Pancreas (tissue), 10 donors: ENCODE measurements at places on chromosomes 12 and 14.

- no peak for DNase-seq
Measured at GRCh38 chr14:97642631-97643030, 845.4 kb downstream of the VRK1 start.

- DNase-seq: no peak
Measured at GRCh38 chr12:111022386-111022785, 102.0 kb upstream of the MYL2 start.

DNA sequence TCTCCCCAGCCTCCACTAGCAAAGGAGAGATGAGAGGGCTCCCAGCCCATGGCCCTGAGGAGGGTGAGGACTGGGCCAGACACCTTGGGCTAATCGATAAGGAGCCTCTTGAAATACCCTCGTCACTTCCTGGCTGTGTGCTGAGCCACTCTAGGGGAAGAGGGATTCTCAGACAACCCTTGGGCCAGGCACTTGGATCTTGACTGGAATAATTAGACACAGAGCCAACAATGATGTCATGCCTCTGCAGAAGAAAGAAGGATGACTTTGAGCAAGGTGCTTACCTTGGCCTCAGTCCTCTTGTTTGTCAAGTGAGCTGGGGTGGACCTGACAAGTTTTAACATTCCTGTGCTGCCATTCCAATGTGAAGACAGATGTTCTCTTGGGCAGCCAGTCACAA, 83.1 kb downstream of the LRRC74A start:
- DNase-seq: no peak

GRCh38 chr12:65308006-65308405, 29.5 kb downstream of the MSRB3 start:
- DNase-seq: no peak

DNA sequence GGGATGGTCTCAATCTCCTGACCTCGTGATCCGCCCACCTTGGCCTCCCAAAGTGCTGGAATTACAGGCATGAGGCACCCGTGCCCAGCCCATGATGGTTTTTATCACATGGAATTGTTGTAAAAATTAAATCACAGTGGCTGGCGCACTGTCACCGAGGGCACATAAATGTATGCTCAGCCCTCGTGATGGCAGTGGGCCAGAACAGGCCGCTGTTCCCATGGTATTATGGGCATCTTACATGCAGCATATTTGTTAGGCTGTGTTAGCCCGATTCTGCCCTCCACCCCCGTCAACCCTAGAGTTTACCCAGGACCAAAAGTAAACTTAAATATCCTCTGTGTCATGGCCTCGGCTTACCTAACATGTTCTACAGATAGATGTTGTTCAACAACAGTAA, 48.6 kb downstream of the GPR68 start:
- DNase-seq: no peak

- DNase-seq: no peak
Measured at GRCh38 chr12:96396914-96397313, 3.3 kb downstream of the CDK17 start.

DNA sequence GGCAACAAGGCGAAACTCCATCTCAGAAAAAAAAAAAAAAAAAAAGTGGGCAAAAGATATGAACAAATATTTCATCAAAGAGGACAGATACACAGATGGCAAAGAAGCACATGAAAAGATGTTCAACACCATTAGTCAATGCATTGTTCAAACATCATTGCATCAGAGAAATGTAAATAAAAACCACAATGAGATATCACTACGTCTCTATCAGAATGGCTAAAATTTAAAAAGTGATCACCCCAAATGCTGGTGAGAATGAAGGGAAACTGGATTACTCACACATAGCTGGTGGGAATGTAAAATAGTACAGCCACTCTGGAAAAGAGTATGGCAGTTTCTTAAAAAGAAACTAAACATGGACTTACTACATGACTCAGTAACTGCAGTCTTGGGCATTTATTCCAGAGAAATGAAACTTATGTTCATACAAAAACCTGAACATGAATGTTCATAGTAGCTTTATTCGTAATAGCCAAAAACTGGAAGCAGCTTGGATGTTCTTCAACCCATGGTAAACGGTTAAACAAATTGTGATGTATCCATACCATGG, 3.6 kb downstream of the L2HGDH start:
- no peak for DNase-seq

GRCh38 chr12:31578632-31579031, 12.3 kb downstream of the DENND5B start:
- no peak for DNase-seq

DNA sequence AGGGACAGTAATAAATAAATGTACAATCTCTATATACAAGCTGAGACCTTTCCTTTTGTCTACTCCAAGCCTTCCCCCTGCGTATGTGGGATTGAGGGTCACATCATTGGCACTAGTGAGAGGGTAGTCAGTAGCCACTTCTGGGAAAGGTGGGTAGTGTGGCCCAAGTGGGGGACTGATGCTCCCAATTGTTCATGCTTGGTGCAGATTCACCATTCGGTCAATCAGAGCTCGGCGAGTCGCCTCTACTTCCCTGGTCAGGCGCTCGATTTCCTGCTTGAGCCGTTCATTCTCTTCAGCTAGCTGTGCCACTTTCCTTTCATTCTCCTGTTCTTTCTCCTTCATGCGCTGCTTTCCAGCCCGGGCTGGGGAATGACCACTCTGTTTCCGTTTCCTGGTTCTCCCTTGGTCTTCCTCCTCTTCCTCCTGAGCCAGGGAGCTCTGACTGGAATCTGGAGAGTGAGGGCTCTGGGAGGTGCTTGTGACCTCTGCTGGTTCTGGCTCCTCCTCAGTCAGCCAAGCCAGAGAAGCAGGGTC, 3.6 kb downstream of the DDIT3 start:
- no peak for DNase-seq

DNA sequence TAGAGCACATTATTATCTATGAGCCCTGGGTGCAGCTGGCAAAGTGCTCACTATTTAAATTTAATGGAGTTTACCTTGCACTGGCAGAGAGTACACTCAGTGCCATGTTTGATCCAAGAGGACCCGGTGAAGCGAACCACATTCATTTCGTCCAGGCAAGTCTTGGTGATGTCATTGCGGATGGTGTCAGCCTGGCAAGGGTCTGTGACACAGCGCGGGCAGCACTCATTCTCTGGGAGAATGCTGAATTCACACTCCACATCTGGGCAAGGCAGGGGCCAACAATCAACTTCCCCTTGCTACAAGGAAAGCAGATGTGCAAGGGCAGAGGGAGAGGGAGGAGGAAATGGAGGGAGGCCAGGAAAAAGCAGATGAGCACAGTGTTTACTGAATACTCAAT, 356.2 kb downstream of the NELL2 start:
- DNase-seq: no peak

DNA sequence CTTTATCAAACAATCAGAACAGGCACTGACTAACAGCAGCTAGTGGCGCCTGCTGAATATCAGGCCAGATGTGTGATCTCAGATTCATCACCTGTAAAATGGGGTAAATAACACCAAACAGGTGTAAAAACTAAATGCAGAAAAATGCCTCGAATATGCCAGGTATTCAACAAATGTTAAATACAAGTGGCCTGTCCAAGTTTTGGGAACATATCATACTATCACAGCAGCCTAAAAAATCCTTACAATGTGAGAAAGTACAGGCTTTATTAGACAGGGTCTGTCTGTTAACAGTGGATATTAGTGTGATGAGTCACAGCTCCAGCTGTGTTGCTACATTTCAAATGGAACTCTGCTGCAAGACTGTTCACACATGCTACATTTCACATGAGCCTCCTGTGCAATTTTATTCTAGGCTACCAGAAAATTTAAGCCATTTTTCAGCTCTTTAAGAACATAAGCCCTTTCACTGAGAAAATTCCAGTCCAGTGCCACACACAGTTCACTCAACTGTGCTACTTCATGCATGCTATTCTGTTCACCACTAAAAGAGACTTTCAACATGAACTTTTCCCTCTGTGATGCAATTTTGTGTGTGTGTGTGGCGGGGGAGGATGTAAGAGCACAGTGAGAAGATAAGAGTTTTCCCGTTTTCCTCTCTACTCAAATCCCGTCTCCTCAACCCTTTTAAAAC, 56.7 kb downstream of the MSRB3 start:
- peak; percentile 29 for DNase-seq

- DNase-seq: no peak
Measured at GRCh38 chr14:102902086-102902485, 20.4 kb upstream of the AMN start.

DNA sequence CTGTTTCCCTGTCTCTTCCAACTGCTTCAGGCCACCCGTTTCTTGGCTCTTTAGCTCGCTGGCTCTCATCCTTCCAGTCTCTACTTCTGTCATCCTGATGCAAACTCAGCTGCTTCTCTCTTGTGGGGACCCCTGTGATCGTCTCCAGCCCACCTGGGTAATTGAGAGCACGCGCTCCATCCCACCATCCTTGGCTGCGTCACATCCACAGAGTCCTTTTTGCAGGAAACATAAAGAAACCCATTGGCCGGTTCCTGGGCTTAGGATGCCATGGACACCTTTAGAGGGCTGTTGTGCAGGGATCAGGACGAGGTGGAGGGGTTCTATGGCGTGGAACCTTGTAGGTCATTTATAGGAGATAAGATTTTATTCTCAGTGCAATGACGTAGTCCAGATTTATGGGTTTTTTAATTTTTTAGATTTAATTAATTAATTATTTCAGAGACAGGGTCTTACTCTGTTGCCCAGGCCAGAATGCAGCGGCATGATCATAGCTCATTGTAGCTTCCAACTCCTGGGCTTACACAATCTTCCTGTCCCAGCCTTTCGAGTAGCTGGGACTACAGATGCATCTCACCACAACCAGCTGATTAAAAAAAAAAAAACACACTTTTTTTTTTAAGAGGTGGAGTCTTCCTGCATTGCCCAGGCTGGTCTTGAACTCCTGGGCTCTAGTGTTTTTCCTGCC, 82.6 kb downstream of the CCDC92 start:
- no peak for DNase-seq

DNA sequence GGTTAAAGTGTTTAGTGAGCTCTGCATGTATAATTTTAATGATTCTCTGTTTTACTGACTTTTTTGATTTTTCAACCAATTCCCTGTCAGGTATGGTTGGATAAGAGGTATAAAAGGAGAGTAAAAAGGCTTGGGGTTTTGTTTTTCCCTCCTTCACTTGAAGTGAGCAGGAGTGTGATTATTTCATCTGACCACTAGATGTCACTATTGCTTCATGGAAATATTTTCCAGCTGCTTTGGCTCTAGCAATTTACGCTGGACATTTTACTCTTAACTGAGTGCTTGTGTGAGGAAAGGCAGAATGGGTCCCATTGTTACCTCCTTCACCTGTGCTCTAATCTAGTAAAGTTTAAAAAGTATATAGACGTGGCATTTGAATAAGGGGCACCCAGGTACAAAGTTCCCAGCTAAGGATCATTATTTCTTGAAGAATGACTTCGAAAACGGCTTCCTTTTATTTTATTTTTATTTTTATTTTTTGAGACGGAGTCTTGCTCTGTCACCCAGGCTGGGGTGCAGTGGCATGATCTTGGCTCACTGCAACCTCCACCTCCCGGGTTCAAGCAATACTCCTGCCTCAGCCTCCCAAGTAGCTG, 66.5 kb downstream of the TBC1D30 start:
- no peak for DNase-seq

GRCh38 chr12:81340910-81341309, 263.0 kb downstream of the ACSS3 start:
- DNase-seq: no peak

DNA sequence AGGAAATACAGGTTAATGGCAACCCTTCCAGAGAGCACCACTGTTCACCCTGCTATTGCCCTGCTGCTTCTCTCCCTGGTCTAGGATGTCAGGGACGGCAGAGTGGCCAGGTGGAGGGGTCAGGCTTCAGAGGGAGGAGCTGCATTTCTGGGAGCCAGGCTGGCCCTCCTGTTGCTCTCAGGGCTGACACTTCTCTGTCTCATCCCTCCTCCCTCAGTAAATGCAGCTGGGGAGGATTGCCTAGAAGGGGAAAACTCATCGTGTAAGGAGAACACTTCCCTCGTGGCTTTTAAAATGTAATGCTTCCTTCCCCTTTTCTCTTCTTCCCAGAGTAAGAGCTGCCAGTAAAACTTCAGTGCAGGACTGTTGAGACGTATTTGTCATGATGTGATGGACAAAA, 20.8 kb downstream of the SUSD6 start:
- no peak for DNase-seq

DNA sequence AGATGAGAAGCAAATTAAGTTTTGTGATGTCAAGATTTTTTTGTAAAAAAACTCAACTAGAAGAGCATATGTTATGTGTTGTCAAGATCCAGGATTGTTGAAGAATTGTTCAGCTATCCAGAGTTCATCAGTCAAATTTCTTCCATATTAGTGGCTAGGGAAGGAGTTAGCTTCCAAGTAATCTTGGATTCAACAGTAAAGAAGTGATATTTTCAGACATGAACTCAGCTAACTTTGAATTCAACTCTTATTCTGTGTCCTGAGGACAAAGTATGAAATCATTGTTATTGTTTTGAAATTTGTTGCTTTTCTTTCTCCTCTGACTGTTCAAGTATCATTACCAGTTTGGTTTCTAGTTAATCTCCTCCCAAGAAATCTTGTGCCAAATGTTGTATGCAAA, 589.3 kb upstream of the NOVA1 start:
- no peak for DNase-seq

DNA sequence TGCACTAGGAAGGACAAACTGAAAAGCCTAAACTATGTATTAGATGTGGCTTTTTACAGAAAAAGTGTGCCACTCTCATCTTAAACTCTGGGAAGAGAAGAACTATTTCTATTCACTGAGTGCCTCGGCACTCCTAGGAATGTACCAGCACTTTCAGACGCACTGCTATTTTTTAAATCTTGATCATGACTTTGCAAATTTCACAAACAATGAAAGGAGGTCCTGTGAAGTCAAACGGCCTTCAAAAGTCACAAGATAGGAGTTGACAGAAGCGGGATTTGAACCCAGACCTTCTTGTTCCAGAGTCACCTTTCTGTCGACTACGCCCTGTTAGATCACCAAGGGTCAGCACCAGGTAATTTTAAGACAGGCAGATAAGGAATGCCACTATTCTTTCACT, 365.4 kb downstream of the VRK1 start:
- no peak for DNase-seq

- no peak for DNase-seq
Measured at GRCh38 chr14:100725587-100726387, 905 bp upstream of the DLK1 start.

DNA sequence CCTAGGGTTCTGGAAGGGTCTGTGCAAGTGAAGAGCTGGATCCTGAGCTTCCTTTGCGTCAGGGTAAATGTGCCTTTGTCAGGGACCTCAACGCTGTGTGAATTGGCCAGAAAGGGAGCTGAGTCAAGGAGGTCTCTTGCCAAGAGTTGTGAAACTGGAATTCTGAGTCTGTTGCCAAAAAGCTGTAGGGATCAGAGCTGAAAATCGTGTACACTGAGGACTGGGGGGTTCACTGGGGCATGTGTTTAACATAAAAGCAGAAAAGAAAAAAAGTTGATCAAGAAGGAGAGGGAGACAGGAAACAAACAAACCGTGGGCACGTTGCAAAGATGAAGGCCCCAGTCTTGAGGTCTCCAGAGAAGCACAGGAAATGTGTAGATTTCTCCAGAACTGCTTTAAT, 1081.5 kb downstream of the VRK1 start:
- DNase-seq: no peak

- DNase-seq: no peak
Measured at GRCh38 chr14:106838991-106839769, 1312.8 kb downstream of the TMEM121 start.
